Thoracic aorta (tissue), 2 donors: ENCODE measurements at places on chromosomes 5 and 9. TPM values are rescaled to one million over a fixed set of nuclear protein-coding genes. Genes with fewer than 3 reads are reported as not detected.

- no peak for DNase-seq
Observed at GRCh38 chr9:109192732-109193361, 25.8 kb upstream of the FRRS1L start.

GRCh38 chr5:173845321-173845720, 42.8 kb upstream of the CPEB4 start:
- DNase-seq: no peak

GRCh38 chr9:15192856-15193255, 114.2 kb downstream of the TTC39B start:
- DNase-seq: no peak

- DNase-seq: no peak
Observed at GRCh38 chr9:69745716-69746437, 13.9 kb downstream of the PTAR1 start.

GRCh38 chr5:52787600-52788504, at the start of the genes ITGA1 and PELO:
TSS of gene ITGA1 (plus strand) at chr5:52787916. CDS start at chr5:52788354, 438 bp downstream.
TSS of gene PELO (plus strand) at chr5:52787916. CDS start at chr5:52800395, 12,479 bp downstream.
- peak; percentile 65 for DNase-seq

- no peak for DNase-seq
Observed at GRCh38 chr5:74490814-74491213, 149.7 kb downstream of the ENC1 start.

DNA sequence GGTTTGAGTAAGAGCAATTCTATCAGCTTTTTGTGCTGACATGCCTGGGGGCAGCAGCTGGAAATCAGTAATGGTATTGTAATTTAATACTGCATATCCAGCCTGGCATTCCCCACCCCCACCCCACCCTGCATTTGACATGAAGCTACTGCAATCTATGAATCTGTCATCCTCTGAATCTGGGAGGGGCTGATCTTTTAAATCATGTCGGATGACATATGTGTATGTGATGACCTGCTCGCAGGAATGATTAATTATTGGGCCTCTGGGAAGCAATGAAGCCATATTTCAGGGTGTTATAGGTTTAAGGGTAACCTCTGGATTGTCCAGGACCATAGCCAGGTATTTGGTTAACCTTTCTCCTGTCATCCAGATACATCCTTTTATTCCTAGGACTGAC, 64.6 kb upstream of the RASGRF2 start:
- no peak for DNase-seq

- DNase-seq: no peak
Observed at GRCh38 chr5:23482642-23483041, 24.8 kb upstream of the PRDM9 start.

- no peak for DNase-seq
Observed at GRCh38 chr5:120852222-120852860, 388.2 kb downstream of the PRR16 start.

DNA sequence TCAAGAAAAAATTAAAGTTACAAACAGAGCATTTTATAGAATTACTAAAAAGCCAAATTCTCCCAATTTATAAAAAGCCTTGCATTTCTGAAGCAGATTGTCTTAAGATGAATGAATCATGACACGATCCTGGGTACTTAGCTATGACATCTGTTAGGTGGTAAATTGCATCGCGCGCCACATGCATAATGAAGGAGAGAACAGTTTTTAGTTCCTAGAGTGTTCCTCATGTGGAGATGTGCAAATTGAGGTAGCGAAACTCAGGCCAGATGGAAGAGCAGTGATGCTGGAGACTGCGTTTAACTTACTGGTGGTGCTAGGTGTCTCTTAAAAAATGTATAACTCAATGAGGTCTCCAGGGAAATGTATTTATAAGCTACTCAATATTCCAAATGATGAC, 516.1 kb downstream of the EFNA5 start:
- DNase-seq: no peak

DNA sequence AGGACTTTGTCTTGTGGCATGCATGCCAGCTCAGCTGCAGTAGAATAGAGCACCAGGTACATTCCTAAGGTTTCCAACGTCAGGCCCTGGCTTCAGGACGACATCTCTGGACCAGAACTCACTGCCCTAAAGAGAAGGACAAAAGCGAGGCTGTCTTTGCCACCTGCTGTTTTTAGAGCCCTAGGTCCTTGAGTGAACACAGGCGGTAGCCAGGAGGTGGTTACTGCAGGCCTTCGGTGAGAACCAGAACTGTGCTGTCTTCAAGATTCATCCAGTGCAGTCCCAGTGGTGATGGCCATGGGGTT, 288.9 kb upstream of the CDH18 start:
- DNase-seq: no peak

DNA sequence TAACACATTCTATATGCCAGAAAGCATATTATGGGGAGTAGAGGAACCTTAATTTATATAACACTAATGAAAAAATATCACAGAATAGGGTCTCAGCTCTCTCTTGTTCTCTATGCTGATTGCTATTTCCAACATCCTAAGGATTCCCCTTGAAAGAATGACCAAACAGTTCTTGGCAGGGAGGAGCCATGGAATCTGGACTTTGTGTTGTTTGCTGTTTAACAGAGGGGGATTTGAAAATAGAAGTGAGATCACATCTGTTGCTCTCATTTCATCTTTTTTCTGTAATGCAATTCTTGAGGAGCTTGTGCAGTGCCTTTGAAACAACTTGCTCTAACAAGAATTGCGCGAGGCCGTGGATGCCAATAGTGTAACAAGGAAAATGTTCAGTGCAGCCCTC, 755.3 kb downstream of the TLE1 start:
- DNase-seq: no peak

DNA sequence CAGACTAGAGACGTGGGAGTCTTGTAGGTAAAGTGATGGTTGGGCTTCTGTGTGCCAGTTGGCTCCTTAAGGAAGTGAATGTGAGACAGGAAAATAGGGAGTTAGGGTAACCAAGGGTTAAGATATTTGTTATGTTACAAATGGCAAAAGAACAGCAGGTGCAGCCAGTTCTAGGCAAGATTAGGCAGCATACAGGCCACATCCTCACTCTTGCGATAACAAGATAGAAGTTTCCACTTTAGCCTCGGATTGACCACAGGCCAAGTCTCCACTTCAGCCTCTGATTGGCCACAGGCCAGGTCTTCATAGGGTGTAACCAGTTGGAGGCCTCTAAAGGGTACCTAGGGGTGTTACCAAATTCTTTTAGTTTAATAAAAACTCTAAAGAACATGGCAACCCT, 54.6 kb upstream of the ABCA1 start:
- DNase-seq: no peak

DNA sequence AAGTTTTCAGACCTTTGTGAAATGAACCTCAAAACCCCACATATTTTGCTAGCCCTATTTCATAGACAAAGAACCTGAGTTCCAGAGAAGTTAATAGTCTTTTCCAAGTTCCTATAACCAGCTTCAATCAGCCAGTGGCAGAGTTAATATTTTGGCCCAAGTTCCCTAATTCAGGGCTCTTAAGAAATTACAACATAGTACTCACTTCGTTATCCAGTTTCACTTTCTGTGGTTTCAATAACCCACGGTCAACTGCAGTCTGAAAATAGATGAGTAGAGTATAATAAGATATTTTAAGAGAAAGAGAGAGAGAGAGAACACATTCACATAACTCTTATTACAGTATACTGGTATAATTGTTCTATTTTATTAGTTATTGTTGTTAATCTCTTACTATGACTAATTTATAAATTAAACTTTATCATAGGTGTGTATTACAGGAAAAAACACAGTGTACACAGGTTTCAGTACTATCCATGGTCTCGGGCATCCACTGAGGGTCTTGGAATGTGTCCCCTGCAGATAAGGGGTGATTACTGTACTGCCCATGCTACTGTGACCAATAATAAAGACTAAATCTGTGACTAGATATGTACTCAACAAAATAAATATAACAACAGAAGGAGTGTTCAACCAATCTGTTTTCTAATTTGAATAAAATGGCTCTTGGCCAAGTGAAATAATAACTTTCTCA, 9.3 kb upstream of the MYOT start:
- no peak for DNase-seq

- no peak for DNase-seq
Observed at GRCh38 chr5:35030426-35031100, 17.2 kb downstream of the AGXT2 start.

DNA sequence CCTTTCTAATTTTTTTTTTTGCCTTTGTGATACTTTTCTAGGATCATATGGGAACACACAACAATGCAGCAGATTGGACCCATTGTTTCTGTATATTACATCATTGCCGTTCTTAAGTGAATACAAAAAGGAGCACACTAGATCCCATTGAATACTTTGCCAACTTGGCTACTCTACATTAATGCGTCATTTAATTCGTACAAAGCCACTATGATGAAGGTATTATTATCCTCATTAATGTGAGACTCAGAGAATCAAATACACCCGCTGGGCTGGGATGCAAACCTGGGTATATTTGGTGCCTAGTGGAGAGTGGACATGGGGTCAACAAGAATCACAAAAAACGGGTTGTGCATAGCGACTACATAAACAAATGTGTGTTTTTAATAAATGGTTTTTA, 31.9 kb downstream of the OR2K2 start:
- DNase-seq: no peak

GRCh38 chr5:136062366-136063274, 33.8 kb downstream of the TGFBI start:
- no peak for DNase-seq

GRCh38 chr5:103224118-103224893, 34.3 kb upstream of the MACIR start:
- no peak for DNase-seq

- no peak for DNase-seq
Observed at GRCh38 chr5:8366266-8366665, 497.3 kb downstream of the MTRR start.

- DNase-seq: no peak
Observed at GRCh38 chr5:76473661-76474060, 70.6 kb downstream of the IQGAP2 start.

DNA sequence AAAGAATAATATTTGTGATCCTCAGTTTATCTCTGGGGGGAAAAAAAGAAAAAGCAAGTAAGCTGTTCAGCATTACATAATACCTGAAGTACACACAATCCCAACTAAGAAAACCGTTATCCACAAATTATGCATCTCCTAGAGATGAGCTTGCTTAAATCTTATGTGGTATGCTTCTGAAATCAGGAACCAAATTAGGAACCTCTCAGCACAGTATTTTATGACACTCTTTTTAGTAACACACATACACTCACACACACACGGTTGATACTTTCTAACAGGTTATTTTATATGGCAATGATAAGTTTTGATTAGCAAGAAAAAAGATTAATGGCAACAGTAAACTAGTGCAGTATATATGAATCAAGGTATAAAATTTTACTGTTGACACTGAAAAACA, 1.2 kb upstream of the ZNF510 start:
- no peak for DNase-seq

DNA sequence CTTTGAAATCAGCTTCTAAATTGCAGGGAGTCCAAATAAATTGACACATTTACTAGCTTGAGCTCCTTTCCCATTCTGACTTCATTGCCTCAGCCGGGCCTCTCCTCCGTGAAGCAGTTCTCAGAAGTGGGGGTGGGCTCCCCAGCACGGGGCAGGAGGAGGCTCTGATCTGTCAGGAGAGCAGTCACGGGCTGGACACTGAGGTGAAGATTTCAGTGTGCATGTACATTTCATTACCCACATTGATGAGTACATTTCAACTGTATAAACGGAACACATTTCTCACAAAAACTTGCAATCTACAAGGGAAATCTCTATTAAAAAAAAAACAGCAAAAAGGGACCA, 195.9 kb downstream of the SEMA6A start:
- DNase-seq: no peak

DNA sequence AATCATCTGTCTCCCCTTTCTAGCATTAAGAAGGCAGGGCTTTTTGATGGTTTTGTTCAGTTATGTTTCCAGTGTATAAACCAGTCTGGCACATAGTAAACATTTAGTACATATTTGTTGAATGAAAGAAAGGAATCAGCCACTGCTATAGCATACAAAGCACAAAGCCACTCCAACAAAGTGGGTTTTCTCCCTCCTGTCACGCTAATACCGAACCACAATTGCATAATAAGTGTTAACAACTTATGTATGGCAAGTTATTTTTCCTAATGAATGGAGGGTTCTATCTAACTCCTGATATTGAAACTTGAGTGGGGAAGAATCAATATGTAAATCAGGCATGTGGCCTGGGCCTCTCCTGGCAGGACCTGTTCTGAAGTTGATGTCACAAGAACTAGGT, 53.9 kb downstream of the PRUNE2 start:
- no peak for DNase-seq

DNA sequence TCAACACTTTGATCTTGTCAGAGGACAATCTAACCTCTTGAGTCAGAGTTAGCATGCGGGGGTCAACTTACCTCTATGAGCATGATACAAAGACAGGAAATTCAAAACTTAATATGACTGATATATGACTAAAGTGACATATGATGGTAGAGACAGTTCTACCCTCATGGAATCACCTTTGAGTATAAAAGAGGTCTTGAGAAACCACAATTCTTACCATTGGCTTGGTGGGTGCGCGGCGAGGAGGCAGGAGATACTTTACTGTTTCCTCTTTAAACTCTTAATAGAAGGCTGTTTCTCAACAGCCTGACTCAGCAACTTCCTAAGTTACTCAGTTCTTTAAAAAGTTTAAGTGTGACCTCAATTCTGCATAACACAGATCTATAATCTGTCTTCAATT, 372.8 kb downstream of the KIAA0825 start:
- DNase-seq: no peak

GRCh38 chr9:116075191-116075590, 78.4 kb upstream of the PAPPA start:
- DNase-seq: no peak

GRCh38 chr9:133573791-133574515, 35.2 kb downstream of the FAM163B start:
- no peak for DNase-seq

DNA sequence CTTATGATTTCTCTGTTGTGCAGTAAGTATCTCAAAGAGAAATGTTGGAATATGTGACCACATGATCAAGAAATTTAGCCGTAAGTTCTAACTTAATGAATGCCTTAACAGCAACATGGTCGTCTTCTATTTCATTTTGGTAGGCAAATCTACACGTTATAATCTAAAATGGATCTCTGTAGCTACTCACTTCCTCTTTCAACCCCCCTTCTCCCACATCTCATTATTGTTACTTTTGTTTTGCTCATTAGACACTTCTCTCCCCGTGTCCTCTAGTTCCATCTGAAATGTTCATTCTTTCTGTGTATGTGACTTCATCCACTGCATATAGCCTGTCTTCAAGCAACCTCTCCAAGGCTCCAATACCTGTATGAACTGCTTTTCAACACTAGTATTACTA, 27.1 kb upstream of the LPAR1 start:
- DNase-seq: no peak

Gene PCDHGB4
- 18.1 TPM for total RNA-seq

Gene IGIP
- total RNA-seq: 25.9 TPM

Gene DEPDC1B
- total RNA-seq: not detected

Gene ANKS6
- total RNA-seq: 35.1 TPM

Gene SPATA31A3
- total RNA-seq: not detected

Gene PDGFRB
- 362 TPM for total RNA-seq

Gene SERF1B
- 32.9 TPM for total RNA-seq

Gene POU5F2
- 6.2 TPM for total RNA-seq

Gene FAM221B
- not detected for total RNA-seq

Gene UGT3A2
- not detected for total RNA-seq

Gene TAF1L
- not detected for total RNA-seq

Gene DNAH5
- total RNA-seq: 0.14 TPM
